ENCODE measurements at places on chromosomes 3 and 15.

DNA sequence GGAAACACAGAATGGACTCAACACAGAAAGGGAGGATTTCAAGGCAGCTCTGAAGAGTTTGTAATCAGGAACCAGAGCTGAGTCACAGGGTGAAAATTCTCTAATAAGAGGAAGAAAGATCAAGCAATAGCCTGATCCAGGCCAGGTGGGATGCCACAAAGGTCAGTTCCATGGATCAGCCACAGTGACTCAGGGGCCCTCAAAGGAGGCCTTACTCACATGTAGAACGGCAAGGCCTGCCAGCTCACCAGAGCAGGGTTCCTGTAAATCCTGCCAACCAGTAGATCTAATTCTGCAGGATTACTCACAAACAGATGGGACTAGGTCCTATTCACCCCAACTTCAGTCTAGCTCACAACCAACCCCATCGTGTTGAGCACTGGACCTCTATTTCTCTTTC lies 78.3 kb upstream of the PPP2R3A start:
- no peak for DNase-seq

DNA sequence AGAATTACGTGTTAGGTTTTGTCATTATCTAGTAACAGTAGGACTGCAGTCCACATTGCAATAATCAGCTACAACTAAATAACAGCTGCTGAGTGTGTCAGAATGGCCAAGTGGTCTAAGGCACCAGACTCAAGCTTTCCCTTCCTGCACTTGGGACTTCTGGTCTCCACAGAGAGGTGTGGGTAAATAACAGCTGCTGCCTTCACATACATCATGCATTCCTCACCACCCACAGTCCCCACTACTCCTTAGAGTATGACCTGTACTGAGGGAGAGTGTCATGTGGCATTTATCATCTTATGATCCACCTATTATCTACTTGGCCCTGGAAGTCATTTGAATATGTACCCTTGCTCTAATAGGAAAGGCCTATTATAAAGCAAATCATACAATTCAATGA lies 22.2 kb upstream of the ZMAT3 start:
- DNase-seq = no peak

DNA sequence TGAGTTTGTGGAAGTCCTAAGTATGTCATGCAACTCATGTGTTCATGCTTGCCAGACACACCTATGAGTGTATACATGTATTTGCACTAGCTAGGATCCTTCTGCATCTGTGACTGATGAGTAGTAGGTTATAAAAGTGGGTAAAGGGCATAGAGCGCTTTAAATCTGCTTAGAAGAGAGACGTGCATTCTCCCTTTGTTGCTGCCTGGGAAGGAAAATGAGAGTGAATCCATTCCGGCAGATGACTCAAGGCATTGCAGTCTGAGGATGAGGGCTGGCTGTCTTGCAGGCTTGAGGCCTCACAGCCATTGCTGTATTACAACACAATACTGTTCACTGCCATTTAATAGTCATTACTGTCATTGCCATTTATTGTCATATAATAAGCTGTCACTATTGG lies 120.8 kb upstream of the UMPS start:
- no peak for DNase-seq

GRCh38 chr15:99477791-99478471 lies 87.9 kb upstream of the MEF2A start:
- DNase-seq = no peak

DNA sequence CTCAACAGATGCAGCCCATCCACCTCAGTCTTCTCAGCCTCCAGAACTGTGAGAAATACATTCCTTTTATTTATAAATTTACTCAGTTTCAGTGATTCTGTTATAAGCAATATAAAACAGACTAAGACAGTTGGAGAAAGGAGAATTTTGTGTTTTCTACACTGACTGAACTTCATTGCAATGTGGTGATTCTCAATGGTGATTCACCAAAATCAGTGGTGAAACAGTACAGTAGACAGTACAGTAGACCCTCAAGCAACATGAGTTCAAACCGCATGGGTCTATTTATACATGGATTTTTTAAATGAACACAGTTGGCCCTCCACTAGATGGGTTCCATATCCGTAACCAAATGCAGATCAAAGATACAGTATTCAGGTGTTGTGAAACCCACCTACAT lies 403.1 kb upstream of the TGFBR2 start:
- DNase-seq = no peak
